ENCODE measurements at places on chromosomes 4 and X. TPM values are rescaled to one million over a fixed set of nuclear protein-coding genes. Genes with fewer than 3 reads are reported as not detected.

- no peak overlapping the region for H3K27ac ChIP-seq
- no peaks in the 10 kb centered on the region for H3K27me3 ChIP-seq
- H3K4me3 ChIP-seq = no peak overlapping the region
Observed at GRCh38 chr4:171035909-171036308, 777.3 kb upstream of the GALNTL6 start.

DNA sequence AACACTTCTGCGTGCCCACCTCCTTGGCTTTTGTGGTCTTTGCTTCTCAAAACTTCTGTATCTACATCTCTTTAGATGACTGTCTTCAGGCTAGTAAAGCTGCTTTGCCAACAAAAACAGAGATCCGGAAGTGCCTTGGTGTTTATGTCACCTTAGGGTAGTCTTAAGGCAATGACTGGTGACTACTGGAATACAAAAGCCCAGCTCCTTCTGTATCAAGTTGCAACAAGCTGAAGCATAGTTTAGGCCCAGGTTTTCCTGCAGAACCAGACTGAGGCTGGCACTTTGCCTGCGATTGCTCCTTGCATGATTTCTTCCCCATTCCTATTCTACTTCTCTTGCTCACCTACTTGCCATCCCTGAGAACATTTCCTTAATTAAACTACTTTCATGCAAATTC, 333.8 kb downstream of the DMD start:
- no peaks in the 10 kb centered on the region for H3K36me3 ChIP-seq
- no peak for DNase-seq
- no peak overlapping the region for H3K27ac ChIP-seq
- H3K27me3 ChIP-seq = no peaks in the 10 kb centered on the region
- H3K4me3 ChIP-seq = no peak overlapping the region
- no peaks in the 10 kb centered on the region for H3K4me1 ChIP-seq

GRCh38 chrX:72131317-72132294, at the start of gene RTL5:
RTL5 (minus strand) TSS chrX:72131915.
- H3K4me1 ChIP-seq = peaks cover 9% of the 10 kb centered on the region
- no peaks in the 10 kb centered on the region for H3K27me3 ChIP-seq
- peak within 1 kb of the TSS; percentile 65 for H3K27ac ChIP-seq
- DNase-seq = peak; percentile 90

Gene PNMA5
- total RNA-seq = 0.18 TPM

Gene MTNR1A
- not detected for total RNA-seq

All from lower lobe of right lung (tissue), 2 donors.